ENCODE measurements at places on chromosomes 3 and 15.

DNA sequence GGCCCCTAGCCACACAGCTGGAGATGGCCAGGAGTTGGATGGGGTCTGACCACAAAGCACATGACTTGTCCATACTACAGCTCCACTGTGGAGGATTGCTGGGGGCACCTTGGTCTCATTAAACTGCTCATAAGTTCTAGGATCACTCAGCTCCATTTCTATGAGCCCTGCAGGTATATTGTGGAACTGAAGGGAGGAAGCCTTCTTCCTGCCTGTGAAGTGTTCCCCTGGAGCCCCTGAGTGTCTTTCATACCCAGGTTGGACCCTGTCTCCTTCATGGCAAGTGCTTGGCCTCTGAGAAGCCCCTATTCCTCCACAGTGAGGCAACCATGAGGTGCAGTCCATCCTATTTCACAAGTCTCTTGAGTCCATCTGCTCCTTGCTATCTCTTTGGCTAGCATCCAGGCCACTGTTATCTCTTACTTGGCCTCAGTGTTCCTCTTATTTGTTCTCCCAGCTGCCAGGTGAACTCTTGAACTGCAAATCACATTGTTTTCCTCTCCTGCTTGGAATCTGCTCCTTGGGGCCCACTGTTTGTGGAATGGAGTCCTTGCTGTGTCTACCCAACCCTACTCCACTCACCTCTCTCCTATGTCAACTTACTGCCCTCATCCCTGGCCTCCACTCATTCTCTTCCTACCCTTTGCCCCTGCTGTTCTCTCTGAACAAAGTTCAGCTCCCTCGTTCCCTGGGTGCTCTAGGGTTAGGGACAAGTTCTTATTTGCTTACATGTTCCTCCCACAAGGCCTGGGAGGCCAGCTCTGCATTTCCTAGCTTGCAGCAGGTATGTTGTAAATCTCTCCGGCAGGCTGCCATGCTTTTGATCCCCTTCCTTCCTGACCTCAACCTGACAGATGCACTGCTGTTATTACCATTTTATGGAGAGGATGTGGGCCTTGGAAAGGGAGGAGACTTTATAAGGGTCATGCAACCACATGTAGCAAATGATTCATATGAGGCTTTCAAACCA, 1.2 kb downstream of the ACOX2 start:
- DNase-seq: no peak

DNA sequence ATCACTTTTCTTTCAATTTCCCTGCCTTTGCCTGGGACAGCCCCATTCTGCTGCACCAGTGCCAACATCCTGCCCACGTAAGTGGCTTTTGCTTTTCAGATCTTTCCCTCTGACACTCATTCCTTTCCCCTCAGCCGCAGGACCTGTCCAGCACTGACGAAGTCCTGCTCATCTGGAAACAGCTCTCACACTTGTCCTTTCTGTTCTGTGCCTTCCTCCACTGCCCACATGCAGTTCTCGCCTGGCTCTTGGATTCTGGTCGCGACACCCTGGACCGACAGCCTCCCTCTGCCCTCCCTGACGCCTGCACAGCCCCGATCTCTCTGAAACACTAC, 99.7 kb downstream of the ADCY5 start:
- no peak for DNase-seq

DNA sequence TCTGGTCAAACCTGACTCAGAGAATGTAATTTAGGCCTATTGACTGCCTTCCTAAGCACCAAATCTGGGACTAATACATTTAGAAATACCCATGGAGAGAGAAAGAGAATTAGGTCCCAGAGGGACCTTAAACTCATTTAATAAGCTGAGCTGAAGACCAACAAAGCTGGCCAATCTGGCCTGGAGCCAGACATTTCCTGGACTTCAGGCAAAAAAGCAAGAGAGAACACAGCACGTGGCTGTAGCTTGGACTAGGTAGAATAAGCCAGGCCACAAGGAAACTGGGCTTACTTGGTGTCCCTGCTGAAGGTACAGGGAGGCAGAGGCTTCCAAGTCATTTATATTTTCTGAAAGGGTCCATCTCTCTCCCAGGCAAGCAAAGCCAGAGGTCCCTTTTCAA, 88.1 kb downstream of the RTP4 start:
- DNase-seq: no peak

DNA sequence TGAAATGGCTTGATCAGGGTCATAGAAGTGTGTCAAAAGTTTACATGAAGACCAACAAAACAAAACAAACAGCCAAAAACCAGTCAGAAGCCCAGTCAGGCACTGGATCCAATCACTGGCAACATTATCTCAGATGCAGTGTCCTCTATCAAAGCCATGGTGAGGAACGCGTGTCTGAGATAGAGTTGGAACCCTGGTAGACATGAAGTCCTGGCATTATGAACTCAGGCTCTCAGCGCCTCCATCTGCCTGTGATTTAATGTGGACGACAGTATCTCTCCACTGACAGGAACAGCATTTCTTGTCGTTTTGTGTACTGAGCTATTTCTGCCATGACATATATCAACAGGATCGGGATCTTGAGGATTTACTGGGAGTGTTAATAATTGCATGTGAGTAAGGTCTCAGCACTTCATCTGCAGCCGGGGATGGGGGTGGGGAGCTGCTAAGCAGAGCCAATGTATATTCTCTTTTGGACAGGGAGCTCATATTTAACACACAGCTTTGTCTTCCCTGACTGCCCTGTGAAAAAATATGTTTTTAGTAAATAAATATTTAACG, 1120.0 kb downstream of the IGSF11 start:
- DNase-seq: no peak

- peak; percentile 54 for DNase-seq
Measured at GRCh38 chr3:73508330-73508954, 116.3 kb downstream of the PDZRN3 start.

DNA sequence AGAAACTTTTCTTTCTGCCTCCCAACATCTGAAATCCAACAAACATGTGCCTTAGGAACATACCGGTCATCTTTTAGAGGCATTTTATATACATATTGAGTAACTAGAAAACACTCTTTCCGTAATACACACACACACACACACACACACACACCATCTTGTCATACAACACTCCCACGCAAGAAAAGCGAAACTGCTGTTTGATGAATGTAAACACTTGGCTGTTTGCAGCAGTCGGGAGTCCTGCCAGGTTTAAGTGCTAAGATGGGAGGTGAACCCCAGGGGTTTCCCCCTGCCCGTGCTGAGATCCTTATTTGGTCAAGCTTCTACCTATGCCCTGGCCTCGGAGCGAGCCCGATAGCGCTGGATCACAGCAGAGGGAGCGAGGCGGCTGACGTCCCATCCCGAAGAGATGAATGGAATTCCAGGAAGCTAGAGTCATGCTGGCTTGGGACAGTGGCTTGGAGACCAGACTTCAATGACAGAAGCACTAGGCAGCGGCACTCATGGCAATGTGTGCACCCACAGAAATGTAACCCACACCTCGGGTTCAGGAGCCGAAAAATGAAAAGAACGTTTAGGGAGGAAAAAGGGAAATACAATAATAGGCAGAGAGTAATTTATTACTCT, 1.3 kb upstream of the THBS1 start:
- DNase-seq: peak; percentile 83

DNA sequence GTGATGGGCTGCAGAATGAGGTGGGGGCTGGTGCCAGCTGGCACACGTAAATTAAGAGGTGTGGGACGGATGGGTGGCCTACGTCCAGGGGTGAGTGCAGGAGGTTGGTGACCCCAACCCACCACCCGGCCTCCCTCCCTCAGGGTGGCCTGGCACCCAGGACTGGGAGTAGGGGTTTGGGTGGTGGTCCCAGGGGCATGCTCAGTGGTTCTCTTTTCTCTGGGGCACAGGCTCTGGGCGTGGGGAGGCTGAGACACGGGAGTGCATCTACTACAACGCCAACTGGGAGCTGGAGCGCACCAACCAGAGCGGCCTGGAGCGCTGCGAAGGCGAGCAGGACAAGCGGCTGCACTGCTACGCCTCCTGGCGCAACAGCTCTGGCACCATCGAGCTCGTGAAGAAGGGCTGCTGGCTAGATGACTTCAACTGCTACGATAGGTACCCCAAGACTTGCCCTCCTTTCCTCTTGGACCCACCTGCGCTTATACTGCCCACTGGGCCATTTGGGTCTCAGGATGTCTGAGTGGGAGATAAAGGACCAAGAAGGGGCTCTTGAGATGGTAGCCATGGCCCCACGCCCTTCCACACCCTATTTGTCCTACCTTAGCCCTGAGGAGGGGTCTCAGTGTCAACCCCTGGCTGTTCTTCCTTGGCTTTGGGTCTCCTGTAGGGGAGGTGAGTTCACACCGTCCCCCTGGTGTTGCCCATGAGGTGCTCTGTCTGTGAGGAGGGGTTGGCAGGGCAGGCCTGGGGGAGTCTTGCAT, 18.9 kb upstream of the EXOG start:
- no peak for DNase-seq

DNA sequence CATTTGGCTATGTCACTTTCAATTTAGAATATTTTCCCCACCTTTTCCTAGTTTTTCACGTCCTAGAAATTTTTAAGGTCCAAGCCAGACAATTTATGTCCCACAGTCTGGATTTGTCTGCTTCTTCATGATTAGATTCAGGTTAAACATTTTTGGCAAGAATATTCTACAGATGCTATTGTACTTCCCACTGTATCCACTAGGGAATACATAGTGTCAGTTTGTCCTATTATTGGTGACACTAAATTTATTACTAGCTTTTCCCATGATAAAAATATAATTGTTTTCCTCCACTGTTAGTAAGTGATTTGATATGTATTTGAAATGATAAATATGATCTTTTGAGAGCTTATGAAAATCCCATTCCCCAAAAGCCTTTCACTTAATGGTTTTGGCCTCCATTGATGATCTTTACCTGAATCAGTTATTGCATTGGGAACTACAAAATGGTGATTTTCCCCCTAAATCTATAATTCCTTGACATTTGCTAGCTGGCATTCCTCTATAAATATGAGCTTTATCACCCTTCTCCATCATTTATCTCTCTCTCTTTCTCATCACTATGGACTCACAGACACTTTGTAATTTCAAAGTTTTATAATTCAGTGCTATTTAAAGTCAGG, 8.3 kb downstream of the ARL14 start:
- no peak for DNase-seq

DNA sequence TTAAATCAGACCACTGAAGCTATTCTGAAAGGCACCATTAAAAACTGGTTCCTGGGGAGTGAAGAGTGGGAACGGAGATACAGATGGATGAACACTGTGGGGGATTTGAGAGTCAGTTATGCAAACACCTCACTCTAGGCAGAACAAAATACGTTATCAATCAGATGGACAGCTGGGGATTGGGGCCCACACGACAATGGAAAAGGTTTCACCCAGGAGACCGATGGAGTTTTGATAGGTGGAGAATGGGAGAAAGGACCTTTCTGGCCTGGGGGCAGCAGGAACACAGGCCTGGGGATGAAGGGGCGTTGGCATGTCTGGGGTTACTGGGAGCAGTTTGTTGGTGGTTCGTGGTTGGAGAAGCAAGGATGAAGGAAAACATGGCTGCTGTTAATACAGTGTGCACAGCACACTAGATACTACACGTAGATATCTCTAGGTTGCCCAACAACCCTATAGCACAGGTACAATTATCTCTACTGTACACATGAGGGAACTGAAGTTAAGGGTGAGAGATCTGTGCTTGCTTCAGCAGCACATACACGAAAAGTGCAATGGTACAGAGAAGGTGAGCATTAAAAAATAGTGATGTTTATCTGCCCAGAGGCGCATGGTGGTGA, 16.5 kb downstream of the ST6GAL1 start:
- DNase-seq: peak; percentile 70

GRCh38 chr3:98971169-98971681, 69.7 kb upstream of the DCBLD2 start:
- no peak for DNase-seq

- DNase-seq: no peak
Measured at GRCh38 chr3:169542331-169542751, 121.2 kb downstream of the MECOM start.

DNA sequence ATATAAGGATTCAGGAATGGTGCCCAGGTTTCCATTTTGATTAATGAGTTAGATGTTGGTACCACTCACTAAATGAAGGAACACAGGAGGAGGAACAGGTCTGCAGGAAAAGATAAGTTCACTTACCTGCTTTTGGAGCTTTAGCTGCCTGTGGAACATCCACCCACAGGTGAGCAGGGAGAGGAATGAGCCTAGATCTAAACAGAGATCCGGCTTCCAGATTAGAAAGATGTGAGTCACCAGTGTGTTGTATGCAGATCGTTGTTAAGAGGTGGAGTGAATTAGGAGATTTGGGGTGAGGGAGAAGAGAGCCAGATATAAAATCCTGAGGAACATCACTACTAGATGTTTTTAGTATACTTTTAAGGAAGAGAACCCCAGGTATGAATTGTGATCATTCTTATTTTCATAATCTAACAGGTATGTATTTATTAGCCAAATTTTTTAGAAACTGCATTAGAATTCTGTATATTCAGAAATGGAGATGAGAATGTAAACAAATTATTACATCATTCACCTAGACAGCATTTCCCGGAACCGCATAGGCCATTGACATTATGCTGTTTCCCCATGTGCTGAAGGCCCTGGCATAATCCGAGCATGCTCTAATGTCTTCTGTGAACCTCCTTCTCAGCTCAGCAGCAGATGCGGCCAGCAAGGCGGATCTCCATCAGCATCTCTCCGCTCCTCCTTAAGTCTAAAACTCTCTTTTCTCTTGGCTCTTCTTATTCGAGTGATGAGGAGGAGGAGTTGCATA, 118.2 kb downstream of the KLHL25 start:
- no peak for DNase-seq

DNA sequence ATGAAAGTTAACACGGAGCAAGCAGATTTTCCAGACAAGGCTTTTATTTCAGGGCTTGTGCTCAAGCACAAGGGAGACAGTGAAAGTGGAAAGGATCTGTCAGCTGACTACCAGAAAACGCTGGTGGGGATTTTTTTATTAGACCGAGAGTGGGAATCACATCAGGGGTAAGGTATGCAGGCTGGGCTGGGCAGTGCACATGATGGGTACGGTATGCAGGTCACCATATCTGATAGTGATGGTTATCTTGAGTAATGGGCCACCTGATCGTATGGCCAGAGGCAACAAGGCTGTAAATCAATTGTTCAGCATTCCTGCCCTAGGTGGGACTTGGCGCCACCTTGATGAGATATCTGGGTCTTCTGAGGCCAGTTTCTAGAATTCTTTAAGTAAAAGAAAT, 36.9 kb upstream of the PIAS1 start:
- peak; percentile 84 for DNase-seq

DNA sequence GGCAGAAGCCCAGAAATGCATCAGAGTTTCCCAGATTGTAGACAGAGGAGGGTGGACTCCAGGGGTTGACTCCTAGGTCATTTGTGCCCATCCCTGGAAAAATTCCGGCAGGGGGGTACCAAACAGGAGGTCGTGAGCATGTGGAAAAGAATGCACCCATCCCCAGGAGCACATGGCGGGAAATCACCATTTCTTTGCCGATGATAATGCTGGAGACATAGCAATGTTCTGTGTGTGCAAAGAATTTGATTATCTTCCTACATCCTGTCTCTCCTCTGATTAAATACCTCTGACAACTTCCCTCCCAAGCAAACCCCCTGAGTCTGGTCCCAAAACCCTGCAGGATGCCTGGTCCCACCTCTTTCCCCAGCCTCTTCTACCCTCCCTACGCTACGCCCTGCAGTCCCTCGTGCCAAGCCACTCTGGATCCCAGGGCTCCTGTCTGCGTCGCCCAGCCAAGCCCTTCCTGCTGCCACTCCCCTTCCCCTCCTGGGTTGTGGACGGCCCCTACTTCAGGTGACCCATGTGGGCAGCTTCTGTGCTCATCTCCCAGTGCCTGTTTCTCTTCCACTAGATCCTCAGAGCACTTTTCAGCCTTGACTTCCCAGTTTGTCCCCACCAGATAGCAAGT, 15.8 kb downstream of the WNT7A start:
- DNase-seq: no peak
